Ovary (tissue), 10 donors: ENCODE measurements at places on chromosomes 6 and 20.

- no peak for DNase-seq
Measured at GRCh38 chr6:91276315-91276714, 689.4 kb upstream of the MAP3K7 start.

- no peak for DNase-seq
Measured at GRCh38 chr6:393391-394221, 2.1 kb downstream of the IRF4 start.

- no peak for DNase-seq
Measured at GRCh38 chr6:32604434-32604877, 14.8 kb upstream of the HLA-DRB1 start.

- no peak for DNase-seq
Measured at GRCh38 chr20:22620342-22620741, 36.0 kb upstream of the FOXA2 start.

DNA sequence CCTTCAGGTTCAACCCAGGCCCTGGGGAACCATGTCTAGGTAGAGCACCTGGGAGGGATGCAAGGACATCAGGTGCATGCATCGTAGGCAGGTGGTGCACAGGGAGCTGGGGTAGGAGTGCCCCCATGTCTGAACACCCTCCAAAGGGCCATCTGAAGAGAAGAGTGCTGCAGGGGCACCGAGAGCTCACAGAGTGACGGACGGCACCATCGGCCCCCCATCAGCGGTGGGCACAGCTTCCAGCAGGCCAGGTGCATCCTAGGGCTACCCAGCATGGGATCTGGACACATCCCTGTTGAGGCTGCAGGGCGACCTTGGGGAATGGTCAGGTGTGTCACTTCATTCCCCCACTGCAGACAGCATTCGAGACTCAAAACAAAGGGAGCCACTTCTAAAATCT, 138.3 kb upstream of the CDH4 start:
- DNase-seq = no peak

GRCh38 chr6:135798751-135799515, 52.6 kb upstream of the PDE7B start:
- no peak for DNase-seq

DNA sequence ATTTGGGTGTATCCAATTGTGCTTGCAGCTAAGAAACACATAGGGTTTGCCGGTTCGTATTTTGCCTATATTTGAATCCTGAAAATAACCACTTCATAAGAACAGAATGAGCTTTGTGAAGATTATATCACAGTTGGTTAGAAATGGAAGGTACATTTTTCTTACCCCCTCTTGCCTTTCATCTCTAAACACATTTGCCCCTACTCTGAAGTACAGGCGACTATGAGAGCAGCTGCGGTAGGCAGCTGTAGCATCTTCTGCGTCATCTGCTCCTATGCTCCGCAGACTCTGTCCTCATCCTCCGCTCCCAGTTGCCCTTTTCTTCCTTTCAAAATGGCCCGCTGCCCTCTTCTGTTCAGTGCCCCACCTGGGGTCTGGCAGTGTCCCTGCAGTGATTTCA, 47.6 kb upstream of the REV3L start:
- no peak for DNase-seq

- DNase-seq = no peak
Measured at GRCh38 chr6:100724696-100725095, 156.4 kb downstream of the ASCC3 start.

GRCh38 chr6:41477572-41477971, 68.6 kb upstream of the FOXP4 start:
- DNase-seq = no peak

GRCh38 chr20:779771-780170, 11.5 kb upstream of the SLC52A3 start:
- DNase-seq = no peak

- no peak for DNase-seq
Measured at GRCh38 chr6:21437581-21437980, 156.0 kb upstream of the SOX4 start.

DNA sequence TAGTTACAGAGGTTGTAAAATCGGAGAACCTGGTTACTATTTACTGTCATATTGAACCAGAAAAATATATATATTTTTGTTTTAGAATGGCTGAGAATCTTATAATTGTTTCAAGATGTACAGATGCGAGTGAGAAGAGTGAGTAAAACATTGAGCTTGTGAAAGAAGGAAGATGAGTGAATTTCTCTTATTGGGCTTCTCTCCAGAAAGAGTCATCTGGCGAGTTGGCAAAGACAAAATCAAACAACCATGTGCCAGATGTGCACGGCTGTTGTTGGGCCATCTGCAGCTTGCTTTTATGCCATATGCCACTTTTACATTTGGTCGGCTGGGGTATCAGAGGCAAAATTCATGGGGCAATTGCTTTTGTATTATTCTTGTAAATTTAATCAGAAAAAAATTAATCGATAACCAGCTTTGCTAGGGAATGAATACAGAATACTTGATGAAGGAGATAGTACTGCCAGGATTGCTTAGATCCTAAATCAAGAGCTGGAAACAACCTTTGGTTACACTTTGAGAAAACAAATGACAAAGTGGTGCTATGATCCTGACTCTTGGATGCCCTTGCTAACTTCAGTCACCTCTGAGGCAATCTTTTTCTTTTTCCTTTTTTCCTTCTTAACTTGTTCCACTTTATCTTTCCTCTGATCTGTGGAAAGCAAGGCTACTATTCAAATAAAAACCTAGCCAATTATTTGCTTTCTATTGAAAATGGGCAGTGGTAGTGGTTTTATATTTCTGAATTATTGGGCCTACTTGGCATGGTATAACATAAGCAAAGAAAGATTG, 97.1 kb upstream of the GRIK2 start:
- no peak for DNase-seq

GRCh38 chr6:107116328-107116892, 1.1 kb upstream of the BEND3 start:
- no peak for DNase-seq

GRCh38 chr6:69465866-69466265, 330.9 kb downstream of the LMBRD1 start:
- DNase-seq = no peak

GRCh38 chr20:35490736-35491181, 35.4 kb downstream of the CEP250 start:
- no peak for DNase-seq

- no peak for DNase-seq
Measured at GRCh38 chr6:141890661-141891060, 242.1 kb upstream of the GJE1 start.

DNA sequence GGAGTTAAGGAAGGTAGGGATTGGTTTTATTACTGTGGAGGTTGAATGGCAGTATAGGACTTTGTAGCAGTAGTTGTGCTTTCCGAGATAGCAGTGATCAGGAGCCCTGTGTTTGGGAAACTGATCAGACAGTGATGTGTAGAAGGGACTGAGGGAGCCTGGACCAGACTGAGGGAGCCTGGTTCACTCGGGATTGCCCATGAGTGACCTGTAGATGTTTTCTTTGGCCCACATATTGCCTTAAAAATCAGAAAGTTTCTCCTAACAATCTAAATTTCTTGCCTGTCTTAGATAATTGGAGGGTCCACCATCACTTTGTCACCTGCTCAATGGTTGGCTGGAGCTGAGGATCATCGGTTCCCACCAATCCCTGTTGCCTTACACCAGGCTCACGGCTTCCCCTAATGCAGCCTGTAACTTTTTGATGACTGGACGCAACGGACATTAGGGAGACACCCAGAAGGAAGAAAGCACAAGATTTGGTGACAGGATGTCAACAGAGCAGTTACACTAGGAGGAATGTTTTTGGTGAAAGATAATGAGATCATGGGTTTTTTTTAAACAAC, 1.1 kb downstream of the CDS2 start:
- no peak for DNase-seq

GRCh38 chr6:78093906-78094305, 441.1 kb downstream of the MEI4 start:
- no peak for DNase-seq

- no peak for DNase-seq
Measured at GRCh38 chr20:10059006-10059405, 24.2 kb downstream of the ANKEF1 start.

DNA sequence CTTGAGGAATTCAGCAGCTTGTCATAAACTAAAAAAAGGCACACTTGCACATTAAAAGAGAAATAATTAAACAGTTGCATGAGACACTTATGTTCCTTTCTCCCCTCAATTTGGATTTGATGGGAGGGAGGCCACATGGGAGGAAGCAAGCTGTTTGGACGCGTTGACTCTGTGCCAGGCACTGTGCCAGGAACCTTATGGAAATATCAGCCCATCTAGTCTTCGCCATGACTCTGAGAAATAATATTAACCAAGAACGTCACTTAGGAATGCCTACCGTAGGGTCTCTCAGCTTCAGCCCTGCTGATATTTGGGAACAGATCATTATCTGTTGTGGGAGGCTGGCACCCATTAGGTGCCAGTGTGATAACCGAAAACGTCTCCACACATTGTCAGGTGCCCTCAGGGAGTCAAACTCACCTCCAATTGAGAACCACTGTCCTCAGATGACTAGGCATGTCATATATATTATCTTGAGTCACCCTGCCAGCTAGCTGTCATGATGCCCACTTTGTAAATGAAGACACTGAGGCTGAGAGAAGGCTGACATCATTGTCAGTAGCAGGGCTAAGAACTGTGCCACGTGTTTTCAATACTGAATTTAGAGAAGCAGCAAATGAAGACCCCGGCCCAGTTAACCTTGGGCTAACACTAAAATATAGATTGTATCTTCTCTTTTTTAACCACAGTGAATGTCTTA, 36.1 kb downstream of the EYA2 start:
- DNase-seq = no peak

GRCh38 chr6:113047148-113047547, 700.0 kb downstream of the RFPL4B start:
- no peak for DNase-seq

DNA sequence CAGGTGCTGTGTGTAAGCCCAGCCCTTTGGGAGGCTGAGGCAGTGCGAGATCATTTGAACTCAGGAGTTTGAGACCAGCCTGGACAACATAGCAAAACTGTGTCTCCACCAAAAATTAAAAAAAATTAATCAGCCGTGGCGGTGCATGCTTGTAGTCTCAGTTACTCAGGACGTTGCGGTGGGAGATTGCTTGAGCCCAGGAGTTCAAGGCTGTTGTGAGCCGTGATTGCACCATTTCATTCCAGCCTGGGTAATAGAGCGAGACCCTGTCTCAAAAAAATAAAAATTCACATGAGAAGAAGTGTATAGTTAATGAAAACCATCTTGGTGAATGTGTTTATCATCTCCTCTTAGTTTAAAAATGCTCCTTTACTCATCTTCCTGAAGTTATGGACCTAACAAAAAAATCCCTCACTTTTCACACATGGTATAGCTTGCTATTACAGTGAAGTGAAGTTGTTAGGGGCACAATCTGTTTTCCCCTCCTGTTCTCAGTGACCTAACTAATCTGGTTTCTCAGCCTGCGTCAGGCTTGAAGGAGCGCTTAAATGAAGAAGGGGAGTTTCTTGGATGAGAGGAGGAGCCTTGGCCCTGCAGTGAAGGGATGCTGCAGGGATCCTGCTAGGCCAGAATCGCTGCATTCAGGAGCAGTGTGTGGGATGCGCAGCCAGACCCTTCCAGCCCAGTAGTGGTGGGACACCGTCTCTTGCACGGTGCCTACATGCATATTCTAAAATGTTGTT, 45.3 kb downstream of the JARID2 start:
- DNase-seq = no peak
